ENCODE measurements at places on chromosomes 7 and 10.

GRCh38 chr7:5217851-5218331, 27.9 kb downstream of the WIPI2 start:
- DNase-seq: no peak

DNA sequence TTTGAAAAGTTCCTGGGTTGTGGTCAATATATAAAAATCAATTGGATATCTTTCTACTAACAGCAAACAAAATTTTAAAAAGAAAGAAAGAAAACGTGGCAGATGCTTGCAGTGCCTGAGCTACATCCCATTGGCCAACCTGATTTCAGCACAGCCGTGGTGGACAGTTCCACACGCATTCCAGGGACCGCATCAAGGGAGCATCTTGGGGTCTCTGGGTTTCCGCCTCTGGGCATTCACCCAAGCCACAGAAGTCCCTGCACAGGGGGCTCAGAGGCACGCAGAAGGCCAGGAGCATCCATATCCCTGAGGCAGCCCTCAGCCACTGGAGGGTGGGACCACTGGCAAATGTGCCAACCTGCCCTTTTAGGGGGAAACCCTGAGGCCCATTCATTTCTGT, 254.5 kb upstream of the RNF32 start:
- no peak for DNase-seq

- no peak for DNase-seq
Measured at GRCh38 chr7:149729983-149730801, 43.2 kb downstream of the ZNF467 start.

GRCh38 chr10:47381103-47381395, 3.0 kb downstream of the ZNF488 start:
- DNase-seq: no peak

DNA sequence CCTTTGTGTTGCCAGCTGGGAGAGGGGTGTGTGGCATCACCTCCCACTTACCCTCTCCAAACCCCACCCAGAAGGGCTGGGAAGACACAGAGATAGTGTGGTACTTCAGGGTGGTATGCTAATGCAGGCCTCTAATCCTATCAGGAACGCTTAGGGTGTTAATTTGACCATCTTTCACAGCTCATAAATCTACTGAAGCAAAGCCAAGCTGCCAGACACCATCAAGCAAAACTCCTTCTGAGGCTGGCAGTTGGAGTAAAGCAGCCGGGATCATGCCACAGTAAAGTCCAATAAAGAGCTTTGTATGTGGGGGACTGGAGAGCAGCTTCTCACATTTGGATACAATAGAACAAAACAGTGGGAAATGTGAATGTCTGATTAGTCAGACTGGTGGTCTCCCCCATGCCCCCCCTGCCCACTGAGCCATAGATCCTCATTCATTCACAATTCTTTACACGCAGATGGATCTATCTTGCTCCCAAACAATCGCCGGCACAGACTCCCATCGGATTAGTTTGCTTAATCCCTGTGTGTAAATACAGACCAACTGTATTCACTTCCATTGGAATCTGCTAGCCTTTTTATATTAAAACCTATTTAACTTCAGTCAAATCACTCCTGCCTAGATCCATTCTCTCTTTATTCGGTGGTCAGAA, 29.6 kb downstream of the FGFBP3 start:
- DNase-seq: no peak

GRCh38 chr10:102796407-102797176, 40.6 kb downstream of the CYP17A1 start:
- peak; percentile 39 for DNase-seq

DNA sequence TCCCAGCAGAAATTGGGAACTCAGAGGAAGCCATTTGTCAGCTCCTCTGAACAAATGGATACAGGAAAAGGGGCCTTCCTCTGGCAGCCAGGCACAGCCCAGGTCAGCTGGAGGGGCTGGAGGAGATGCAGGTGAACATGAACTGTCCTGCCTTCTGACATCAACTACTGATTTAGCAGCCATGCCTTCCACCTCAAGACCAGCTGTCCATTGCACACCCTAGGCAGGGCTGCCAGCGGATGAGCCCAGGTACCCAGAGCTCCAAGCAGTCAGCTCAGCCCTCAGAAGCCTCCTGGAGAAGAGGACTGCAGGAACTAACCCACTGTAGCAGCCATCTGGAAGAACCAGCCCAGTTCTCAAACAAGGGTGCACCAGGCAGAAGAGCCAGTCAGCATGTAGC, 44.1 kb upstream of the GDF10 start:
- no peak for DNase-seq

DNA sequence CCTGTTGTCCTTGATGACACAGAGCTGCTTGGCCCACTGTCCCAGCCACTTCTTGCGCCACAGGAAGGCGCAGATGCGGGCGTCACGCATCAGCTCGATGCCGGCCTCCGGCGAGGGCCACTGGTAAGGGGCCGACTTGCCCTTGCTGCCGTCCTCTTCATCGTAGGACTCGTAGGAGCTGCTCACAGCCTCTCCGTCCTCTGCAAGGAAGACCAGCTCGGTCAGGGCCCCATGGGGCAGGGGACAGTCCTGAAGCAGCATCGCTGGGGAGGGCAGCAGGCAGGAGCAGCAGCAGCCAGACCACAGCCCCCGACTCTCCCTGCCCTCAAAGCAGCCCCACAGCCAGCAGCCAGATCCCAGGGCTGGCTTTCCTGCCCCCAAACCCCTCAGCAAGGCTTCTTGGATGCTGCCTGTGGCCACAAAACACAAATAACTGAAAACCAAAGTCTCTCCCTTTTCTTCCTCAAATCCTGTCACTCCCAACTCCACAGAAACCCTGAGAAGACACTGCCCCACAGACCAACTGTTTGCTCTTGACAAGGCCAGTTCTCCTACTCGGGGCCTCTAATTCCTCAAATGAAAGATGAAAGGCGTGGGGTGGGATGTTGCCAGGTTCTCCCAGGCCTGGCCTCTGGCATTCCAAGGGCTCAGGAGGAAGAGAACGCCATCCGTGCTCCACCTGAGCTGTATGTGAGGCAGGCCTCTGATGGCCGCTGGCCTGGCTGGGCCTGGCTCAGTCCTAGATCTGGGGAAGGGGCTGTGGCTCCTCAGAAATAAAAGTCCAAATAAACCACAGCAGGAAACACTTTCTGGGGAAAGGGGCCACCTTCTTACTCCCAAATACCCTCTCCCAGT, 76.7 kb downstream of the VWA2 start:
- DNase-seq: no peak

DNA sequence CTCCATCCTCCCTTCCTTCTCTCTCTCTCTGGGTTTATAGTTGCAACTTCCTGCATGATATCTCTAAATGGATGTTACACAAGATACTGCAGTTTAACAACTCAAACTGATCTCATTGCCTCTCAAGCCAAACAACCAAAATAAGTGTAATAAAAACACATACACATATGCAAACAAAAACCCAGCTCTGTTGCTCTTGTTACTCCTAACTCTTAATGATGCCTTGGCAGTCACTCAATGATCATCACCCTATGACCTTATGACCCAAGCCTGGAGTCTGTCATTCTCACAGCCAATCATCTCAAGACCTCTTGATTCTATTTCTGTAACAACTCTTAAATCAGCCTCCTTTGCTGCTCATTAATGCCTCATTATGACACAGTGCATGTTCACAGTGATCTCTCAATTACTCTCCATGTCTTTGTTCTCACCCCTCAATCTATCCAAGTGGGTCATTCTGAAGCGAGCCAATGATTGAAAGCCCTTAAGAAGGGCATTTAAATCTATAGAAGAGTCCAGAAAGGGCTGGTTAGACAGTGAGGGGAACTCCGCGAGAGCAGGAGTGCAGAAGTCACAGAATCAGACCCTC, 210.9 kb downstream of the INHBA start:
- DNase-seq: no peak

DNA sequence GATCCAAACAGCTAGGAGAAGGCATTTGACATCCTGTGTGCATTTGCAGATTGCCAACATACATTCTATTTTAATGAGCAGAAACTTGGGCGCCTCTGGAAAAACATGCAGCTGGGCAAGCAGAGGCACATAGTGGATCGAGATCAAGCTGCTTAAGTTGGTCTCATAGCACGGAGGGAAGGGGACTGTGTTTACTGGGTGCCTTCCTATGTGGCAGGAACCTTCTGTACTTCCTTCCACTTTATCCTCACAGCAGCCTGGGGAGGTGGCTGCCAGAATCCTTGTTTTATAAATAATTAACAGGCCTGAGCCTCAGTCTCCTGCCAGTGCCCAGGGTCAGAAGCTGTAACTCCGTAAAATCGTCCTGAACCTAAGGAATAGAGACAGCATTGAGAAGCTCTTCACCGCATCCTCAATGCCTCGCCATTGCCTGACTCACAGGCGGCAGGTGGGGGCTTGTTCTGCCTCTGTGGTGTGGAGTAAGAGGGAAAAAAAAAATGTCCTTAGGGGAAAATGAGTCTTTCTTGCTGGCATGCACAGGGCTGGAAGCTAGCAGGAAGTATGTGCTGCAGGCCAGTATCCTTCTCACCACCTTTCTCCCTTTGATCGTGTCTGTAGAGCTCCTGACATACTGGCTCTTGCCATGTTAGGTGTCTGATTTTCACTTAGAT, 6.2 kb downstream of the VWA2 start:
- DNase-seq: no peak

DNA sequence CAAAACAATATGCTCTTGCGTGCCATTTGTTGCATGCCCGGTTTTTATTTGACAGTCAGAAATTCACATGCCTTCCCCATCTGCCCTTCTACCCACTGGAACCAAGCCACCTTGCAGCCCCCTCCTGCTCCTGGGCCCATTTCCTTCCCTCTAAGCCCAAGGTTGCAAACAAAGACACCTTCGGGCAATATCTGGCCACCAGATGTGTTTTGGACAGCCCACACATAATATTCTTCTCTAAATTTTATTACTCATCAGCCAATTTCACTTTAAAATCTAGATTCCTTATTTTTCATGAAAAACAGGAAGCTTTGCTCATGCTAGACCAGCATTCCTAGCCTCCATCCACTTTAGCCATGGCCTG, 18.2 kb upstream of the C10orf105 start:
- no peak for DNase-seq

GRCh38 chr7:146713934-146714333, 597.3 kb downstream of the CNTNAP2 start:
- no peak for DNase-seq

GRCh38 chr7:1400371-1400770, 58.9 kb downstream of the MICALL2 start:
- no peak for DNase-seq

GRCh38 chr7:78734626-78735025, 718.8 kb downstream of the MAGI2 start:
- no peak for DNase-seq

DNA sequence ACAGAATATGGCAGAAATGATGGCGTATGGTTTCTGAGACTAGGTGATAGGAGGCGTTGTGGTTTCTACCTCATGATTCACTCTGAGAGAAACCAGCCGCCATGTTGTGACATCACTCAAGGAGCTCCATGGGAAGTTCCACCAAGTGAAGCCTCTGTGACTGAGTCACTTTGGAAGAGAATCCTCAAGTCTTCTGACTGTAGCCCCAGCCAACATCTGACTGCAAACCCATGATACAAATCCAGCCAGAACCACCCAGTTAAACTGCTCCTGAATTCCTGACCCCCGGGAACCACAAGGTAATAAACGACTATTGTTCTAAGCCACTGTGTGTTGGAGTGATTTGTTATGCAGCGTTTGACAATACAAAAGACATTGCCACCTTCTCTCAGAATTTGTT, 91.1 kb upstream of the CARD11 start:
- no peak for DNase-seq

DNA sequence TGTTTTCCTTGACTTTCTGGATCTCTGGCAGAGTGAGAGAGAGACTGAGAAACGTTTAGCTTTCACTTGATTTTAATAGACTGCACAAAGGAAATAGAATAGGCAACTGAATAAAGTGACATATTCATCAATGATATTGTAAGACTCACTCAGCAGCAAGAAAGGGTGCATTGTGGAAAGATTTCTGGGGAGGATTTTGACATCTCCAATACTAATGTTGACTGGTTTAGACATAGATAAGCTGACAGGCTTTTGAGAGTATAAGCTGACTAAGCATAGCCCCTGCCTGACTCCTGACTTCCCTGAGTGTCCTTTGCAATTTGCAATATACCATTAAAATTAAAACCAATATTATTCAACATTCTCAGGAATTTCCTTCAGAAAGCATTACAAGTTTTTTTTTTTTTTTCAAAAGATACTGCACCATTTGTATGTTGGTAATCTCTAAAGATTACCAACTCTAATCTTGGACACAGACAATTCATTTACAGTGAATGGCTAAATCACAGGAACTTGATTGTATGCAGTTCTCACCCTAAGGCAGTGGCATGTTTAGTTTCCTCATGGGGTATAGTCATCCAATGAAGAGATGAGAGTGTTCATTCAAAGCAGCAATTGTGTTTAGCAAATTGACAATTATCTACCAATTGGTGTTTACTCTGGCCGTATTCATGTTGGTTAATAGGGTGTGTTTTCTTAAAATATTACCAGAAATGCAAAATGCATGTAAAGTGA, 325.6 kb downstream of the SORCS3 start:
- DNase-seq: no peak

DNA sequence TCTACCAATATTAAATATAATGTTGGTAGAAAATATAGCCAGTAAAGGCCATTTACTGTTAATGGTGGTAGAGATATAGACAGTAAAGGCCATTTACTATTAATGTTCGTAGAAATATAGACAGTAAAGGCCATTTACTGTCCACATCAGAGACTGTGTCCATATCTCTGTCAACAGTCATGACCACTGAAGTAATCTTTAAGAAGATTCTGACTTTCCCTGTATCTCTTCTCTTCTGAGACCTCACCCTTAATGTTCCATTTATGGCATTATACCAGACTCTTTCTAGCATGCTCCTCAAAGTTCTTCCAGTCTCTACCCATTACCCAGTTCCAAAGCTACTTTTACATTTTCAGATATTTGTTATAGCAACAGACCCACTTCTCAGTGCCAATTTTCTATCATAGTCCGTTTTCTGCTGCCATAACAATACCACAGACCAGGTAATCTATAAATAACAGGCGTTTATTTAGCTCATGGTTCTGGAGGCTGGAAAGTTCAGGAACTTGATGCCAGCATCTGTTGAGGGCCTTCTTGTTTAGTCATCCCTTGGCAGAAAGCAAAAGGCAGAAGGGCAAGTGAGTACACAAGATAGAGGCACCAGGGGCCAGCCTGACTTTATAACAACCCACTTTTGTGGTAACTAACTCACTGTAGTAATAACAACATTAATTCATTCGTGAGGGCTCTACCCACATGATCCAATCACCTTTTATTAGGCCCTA, 7.9 kb upstream of the NUDCD3 start:
- no peak for DNase-seq

DNA sequence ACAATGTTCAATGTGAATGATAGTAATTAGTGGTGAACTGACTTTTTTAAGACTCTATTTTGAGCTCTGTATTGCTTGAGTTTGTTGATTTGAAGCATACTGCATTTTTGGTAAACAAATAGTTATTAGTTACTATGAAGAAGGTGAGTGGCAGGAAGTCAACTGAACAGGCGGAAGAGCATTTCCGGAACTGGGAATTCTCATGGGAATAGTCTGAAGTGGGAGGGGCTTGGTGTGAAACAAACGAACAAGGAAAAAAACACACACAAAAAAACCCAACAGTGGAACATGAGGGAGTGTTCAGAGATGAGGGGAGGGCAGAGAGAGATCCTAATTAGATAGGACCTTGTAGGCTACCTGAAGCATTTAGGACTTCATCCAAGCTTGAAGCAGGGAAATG, 43.9 kb upstream of the C1QL3 start:
- no peak for DNase-seq

Measured in activated CD8-positive, alpha-beta memory T cell treated with anti-CD3 and anti-CD28 coated beads for 1 hour (primary cell).